ENCODE measurements at places on chromosomes 3 and 15. TPM values are rescaled to one million over a fixed set of nuclear protein-coding genes. Genes with fewer than 3 reads are reported as not detected.

LNP1 gene
- total RNA-seq: 2.6 TPM

ZNF80 gene
- 0.22 TPM for total RNA-seq

UCN2 gene
- total RNA-seq: not detected

FMN1 gene
- total RNA-seq: not detected

RLBP1 gene
- total RNA-seq: not detected

TMEM212 gene
- not detected for total RNA-seq

CRABP1 gene
- total RNA-seq: not detected

PP2D1 gene
- total RNA-seq: not detected

HPS3 gene
- total RNA-seq: 15.8 TPM

WNT5A gene
- total RNA-seq: not detected

COLQ gene
- total RNA-seq: 0.96 TPM

NUP210 gene
- total RNA-seq: 152 TPM

CCDC33 gene
- total RNA-seq: not detected

DOCK3 gene
- total RNA-seq: 1.5 TPM

PARP15 gene
- total RNA-seq: 13.2 TPM

GOLGA6D gene
- not detected for total RNA-seq

FOXL2 gene
- not detected for total RNA-seq

MUC20 gene
- 5.0 TPM for total RNA-seq

RARB gene
- total RNA-seq: not detected

DNA sequence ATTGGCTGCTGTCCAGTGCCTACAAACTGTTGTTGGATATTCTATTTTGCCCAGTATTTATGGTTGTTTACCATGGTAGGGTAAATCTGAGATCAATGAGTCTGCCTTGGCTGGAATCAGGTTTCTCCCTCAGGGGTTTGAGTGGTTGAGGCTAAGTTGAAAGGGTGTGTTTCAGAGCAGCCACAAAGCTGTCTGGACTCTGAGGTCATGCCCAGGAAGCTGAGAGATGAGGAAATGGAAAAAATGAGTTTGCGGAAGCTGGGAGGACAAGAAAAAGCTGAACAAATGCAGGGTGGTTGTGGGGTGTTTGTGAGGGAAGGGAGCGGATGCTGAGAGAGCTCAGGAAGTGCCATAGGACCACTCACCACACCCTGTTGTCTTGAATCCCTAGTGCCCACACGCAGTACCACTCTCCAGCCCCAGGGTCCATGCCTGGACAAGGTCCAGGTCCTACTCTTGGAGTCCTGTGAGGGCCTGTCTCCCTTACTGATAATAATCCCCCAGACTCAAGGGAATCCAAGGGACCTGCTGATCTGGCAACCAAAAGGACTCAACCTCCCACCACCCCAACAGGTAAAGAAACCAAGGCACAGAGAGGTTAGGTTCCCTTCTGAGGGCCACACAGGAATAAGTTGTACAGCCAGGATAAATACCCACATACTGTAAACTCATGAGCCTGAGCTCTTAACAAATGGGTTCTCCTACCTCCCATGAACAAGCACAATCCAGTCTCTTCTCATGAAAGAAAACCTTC lies 81.6 kb downstream of the PPCDC start:
- H3K27me3 ChIP-seq: peaks cover 5% of the 10 kb centered on the region
- H3K4me1 ChIP-seq: peaks cover 52% of the 10 kb centered on the region
- peak overlapping the region; percentile 28 for H3K4me3 ChIP-seq
- peak; percentile 55 for DNase-seq
- H3K27ac ChIP-seq: peak overlapping the region; percentile 89

DNA sequence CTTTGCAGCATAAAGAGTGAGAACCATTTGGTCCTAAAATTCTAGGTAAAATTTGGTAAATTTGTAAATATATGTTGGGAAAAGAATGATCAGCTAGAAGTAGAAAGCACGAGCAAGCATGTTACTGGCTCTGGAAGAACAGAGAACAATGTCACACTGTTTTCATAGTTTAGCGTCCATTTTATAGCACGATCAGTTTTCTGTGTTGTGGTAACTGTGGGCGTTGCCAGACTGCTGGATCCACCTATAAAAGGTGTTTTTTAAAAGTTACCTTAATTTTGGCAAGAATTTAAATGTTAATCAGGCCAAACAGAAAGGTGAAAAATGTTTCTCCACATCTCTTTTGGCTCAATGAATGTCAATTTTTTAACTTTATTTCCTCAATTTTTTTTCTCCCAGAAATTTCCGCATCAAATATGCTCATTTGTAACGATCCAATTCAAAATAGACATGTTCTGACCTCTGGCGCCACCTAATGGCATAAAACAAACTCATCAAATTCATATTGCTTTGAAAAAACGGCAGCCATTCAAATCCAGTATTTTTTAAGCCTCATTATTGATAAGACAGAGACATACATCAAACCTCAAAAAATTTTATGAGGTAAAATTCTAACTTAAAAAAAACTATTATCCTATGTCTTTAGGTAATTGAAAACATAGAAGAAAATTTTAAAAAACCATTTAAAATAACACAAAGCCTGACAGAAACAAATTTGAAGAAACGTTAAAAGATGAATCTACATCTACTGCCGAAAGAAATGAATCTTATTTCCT lies 5.5 kb upstream of the GP5 start:
- H3K4me3 ChIP-seq: no peak overlapping the region
- peaks cover 31% of the 10 kb centered on the region for H3K36me3 ChIP-seq
- H3K4me1 ChIP-seq: peaks cover 23% of the 10 kb centered on the region
- H3K27ac ChIP-seq: no peak overlapping the region

- no peaks in the 10 kb centered on the region for H3K36me3 ChIP-seq
- H3K27me3 ChIP-seq: no peaks in the 10 kb centered on the region
- H3K4me1 ChIP-seq: no peaks in the 10 kb centered on the region
These were observed 163.6 kb downstream of the FAM43A start for GRCh38 chr3:194849166-194849875.

DNA sequence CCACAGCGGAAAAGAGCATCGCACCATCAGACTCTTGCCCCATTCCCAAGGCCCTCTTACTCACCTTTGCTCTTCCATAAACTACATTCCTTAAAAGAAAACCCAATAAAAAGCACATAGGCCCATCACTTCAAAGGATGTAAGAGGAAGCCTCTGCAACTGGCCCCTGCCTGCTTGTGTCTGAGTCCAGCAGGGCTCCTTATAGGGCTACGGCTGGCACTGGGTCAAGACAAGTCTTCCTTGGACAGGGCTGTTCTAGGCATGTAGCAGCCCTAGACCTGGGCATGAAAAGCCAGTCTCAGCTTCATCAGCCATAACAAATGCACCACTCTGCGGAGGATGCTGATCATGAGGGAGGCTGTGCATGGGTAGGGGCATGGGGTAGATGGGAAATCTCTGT lies 218.3 kb downstream of the NTRK3 start:
- peaks cover 12% of the 10 kb centered on the region for H3K27me3 ChIP-seq
- DNase-seq: no peak
- H3K4me3 ChIP-seq: no peak overlapping the region
- no peaks in the 10 kb centered on the region for H3K4me1 ChIP-seq
- H3K27ac ChIP-seq: no peak overlapping the region

GRCh38 chr15:34804113-34804512 lies 8.8 kb upstream of the ACTC1 start:
- no peak overlapping the region for H3K4me3 ChIP-seq
- no peaks in the 10 kb centered on the region for H3K36me3 ChIP-seq
- H3K27me3 ChIP-seq: peaks cover 11% of the 10 kb centered on the region

DNA sequence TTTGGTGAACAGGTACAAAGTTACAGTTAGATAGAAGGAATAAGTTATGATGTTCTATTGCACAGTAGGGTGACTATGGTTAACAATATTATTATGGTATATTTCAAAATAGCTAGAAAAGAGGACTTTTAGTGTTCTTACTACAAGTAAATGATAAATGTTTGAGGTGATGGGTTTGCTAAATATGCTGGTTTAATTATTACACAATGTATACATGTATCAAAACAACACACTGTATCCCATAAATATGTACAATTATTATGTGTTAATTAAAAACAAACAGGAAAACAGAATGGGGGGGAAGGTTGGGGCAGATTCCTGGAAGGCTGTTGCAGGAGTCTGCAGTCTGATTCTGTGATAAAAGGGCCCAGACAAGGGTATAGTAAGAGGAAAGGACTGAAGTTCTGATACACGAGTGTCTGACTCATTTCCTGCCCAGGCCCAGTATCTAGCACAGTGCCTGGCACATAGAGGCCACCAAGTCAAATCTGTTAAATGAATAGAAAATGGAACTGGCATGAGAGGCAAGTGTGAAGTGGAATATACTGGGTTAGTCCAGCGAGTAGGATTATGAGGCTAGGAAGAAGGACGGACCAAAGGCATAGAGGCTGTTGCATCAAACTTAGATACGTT lies 7.2 kb upstream of the ENTPD3 start:
- peaks cover 1% of the 10 kb centered on the region for H3K27me3 ChIP-seq
- H3K36me3 ChIP-seq: no peaks in the 10 kb centered on the region
- H3K27ac ChIP-seq: no peak overlapping the region
- DNase-seq: no peak
- peaks cover 10% of the 10 kb centered on the region for H3K4me1 ChIP-seq

- H3K36me3 ChIP-seq: no peaks in the 10 kb centered on the region
- H3K27me3 ChIP-seq: peaks cover 3% of the 10 kb centered on the region
These were observed 105.0 kb downstream of the EDEM1 start for GRCh38 chr3:5292512-5292911.

DNA sequence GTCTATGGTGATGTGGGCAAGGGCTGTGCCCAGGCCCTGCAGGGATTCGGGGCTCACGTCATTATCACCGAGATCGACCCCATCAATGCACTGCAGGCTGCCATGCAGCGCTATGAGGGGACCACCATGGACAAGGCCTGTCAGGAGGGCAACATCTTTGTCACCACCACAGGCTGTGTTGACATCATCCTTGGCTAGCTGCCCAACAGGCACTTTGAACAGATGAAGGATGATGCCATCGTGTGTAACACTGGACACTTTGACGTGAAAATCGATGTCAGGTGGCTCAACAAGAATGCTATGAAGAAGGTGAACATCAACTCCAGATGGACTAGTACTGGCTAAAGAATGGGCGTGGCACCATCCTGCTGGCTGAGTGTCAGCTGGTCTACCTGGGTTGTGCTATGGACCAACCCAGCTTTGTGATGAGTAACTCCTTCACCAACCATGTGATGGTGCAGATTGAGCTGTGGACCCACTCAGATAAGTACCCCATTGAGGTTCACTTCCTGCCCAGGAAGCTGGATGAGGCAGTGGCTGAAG lies 6.1 kb upstream of the USP8 start:
- no peak for DNase-seq
- H3K27me3 ChIP-seq: peaks cover 4% of the 10 kb centered on the region
- no peak overlapping the region for H3K27ac ChIP-seq
- H3K4me3 ChIP-seq: no peak overlapping the region
- H3K4me1 ChIP-seq: no peaks in the 10 kb centered on the region

- H3K36me3 ChIP-seq: peaks cover 32% of the 10 kb centered on the region
- H3K27me3 ChIP-seq: no peaks in the 10 kb centered on the region
- DNase-seq: no peak
- no peak overlapping the region for H3K27ac ChIP-seq
These were observed 97.4 kb downstream of the LRIG1 start for GRCh38 chr3:66403323-66403990.

- H3K27ac ChIP-seq: no peak overlapping the region
- DNase-seq: no peak
- H3K4me1 ChIP-seq: no peaks in the 10 kb centered on the region
- H3K4me3 ChIP-seq: no peak overlapping the region
- peaks cover 6% of the 10 kb centered on the region for H3K27me3 ChIP-seq
These were observed 14.1 kb downstream of the ACOX2 start for GRCh38 chr3:58522759-58523425.

DNA sequence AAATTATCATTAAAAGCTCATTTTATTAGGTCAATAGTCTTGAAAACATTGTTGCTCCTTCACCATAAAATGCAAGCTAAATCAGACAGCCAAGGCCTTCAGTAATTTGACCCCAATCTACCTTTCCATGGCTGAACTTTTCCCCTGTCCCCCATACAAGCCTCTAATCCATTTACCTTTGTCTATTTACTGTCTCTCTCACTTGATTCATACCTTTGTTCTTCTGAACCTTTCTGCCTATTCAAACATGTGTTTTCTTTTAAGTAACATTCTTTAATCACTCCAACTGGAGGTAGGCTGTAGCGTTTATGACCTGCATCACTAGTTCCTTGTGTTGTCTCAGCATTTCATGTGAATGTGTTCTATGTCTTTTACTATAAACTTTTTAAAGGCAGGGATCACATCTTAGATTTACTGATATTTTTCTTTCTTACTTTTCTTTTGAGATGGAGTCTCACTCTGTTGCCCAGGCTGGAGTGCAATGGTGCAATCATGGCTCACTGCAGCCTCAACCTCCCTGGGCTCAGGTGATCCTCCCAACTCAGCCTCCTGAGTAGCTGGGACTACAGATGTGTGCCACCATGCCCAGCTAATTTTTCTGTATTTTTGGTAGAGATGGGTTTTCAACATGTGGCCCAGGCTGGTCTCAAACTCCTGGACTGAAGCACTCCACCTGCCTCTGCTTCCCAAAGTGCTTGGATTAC lies 5.2 kb upstream of the NANOGP8 start:
- no peaks in the 10 kb centered on the region for H3K4me1 ChIP-seq
- no peak for DNase-seq
- H3K4me3 ChIP-seq: no peak overlapping the region

GRCh38 chr15:48565560-48566482 lies 79.7 kb downstream of the FBN1 start:
- DNase-seq: no peak
- H3K36me3 ChIP-seq: no peaks in the 10 kb centered on the region
- peaks cover 11% of the 10 kb centered on the region for H3K27me3 ChIP-seq
- H3K4me3 ChIP-seq: no peak overlapping the region
- no peak overlapping the region for H3K27ac ChIP-seq
- no peaks in the 10 kb centered on the region for H3K4me1 ChIP-seq

GRCh38 chr15:23561914-23562313 lies 3.6 kb upstream of the MKRN3 start:
- no peak for DNase-seq
- no peak overlapping the region for H3K27ac ChIP-seq
- H3K4me3 ChIP-seq: no peak overlapping the region
- no peaks in the 10 kb centered on the region for H3K27me3 ChIP-seq

All from activated T-helper 1 cell treated with anti-CD3 and anti-CD28 coated beads, Interleukin-12 subunit alpha, Interleukin-12 subunit beta, Interleukin-2, Interleukin-4 antibody, amounts not matched to agents 30 ng/mL and 10 ng/mL and 1 ng/mL, durations not matched to agents 14 hours and 24 hours and 36 hours (primary cell).